Stimulated activated naive CD8-positive, alpha-beta T cell treated with anti-CD3 and anti-CD28 coated beads, Interleukin-15, amount 100 ng/mL, for 72 hours (primary cell): ENCODE measurements at places on chromosomes 13 and 19.

- DNase-seq = no peak
Measured at GRCh38 chr13:110698689-110699088, 7.2 kb downstream of the CARS2 start.

DNA sequence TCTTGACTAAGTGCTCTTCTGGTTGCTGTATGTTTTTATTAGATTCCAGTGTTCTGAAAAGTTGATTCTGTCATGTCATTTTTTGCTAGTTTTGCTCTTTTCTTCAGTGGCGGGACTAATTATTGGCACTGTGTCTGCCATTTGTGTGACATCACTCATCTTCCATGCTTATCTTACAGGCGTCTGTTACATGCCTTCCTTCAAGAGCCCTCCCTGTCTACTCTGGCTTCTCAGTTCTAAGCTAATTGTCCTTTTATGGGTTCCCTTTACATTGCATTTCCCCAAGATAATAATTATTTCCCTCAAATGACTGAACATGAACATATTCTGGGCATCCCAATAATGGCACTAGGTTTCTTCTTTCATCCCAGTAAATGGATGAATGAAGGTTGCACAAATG is 459.1 kb downstream of the DCT start:
- DNase-seq = no peak

- DNase-seq = no peak
Measured at GRCh38 chr13:73365252-73365651, 306.4 kb downstream of the KLF5 start.

DNA sequence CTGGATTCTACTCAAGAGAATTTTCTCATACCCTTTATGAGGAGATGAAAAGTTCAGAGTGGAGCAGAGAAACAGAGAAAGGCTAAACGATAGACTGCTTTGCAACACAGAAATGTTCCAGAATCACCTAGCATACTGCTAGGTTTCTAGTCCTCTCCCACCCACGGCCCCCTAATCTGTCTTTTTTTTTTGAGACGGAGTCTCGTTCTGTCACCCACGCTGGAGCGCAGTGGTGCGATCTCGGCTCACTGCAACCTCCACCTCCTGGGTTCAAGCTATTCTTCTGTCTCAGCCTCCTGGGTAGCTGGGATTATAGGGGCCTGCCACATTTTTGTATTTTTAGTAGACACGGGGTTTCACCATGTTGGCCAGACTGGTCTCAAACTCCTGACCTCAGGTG is 4.8 kb downstream of the SUGP2 start:
- no peak for DNase-seq

GRCh38 chr13:26025196-26025595 is 26.6 kb downstream of the SHISA2 start:
- no peak for DNase-seq

GRCh38 chr19:28426730-28427225 is 786.2 kb downstream of the UQCRFS1 start:
- no peak for DNase-seq

- DNase-seq = no peak
Measured at GRCh38 chr13:86383561-86383960, 584.3 kb upstream of the SLITRK6 start.

- no peak for DNase-seq
Measured at GRCh38 chr13:22012686-22013085, 341.8 kb downstream of the FGF9 start.

- no peak for DNase-seq
Measured at GRCh38 chr13:44260336-44260735, 113.3 kb upstream of the SERP2 start.

DNA sequence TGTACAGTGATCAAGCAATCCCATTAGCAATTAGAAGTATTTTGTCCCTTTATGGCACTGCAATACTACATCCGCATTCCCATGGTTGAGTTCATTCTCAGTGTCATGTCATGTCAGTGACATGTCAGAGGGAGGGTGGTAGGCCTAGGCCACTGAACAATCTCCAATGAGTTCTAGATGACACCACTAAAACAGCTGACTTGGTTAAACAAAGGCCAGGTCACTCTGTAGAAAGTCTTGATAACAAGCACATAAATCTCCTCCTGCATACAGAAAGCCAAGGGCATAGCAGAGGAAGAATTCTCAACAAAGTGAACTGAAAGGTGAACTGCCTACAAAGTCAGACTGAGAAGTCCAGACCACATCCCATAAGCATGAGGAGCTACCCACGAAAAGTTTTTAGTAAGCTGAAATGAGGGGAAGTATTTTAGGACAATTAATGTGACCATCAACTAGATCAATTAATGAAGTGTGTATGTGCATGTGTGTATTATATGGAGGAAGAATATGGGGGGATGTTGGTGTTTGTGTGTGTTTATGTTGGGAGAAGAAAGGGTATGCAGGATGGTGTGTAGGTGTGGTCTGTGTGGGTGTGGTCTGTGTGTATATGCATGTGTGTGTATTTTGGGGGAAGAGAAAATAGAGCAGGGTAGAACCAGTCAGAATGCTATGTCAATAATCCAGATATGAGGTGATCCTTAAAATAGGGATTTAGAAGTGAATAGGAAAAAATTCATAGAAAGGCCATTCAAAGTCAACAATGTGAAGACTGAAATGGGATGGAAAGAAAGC is 67.7 kb downstream of the TBC1D4 start:
- no peak for DNase-seq

DNA sequence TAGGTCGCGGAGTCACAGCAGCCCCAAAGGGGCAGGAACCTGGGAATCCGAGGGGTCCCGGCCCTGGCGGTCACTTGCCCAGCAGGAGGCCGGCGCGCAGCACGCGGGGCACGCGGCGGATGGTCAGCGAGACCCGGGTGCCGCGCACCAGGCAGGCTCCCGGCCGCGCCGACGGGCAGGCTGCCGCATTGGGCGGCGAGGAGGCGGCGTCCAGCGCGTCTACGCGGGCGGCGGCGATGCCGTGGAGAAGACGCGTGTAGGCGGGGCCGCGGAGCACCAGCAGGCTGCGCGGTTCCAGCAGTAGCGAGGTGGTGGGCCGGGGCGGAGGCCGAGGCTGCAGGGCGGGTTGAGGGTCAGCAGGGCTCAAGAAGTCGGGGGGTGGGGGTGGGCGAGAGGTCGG is 607 bp upstream of the SYNE4 start:
- peak; percentile 50 for DNase-seq

DNA sequence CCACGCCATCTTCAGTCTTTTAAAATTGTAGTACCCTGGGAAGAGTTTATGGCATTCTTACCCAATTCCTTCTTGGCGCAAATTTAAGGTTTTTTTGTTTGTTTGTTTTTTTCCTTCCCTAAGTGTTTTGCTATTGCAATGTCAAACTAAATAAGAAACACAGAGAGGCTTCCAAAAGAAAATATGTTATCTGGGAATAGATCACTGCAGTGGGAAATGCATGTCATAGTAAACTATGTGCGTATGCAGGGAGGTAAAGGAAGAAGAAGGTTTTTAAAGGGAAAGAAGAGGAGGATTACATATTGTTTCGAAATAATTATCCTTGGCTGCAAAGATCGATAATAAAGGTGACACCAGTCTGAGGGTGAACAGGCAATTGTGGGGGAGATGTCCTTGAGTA is 13.2 kb downstream of the CLEC11A start:
- DNase-seq = no peak

GRCh38 chr19:2577722-2578335 is 101.9 kb downstream of the GADD45B start:
- DNase-seq = no peak

GRCh38 chr19:57068311-57068710 is 51.5 kb upstream of the USP29 start:
- DNase-seq = no peak

GRCh38 chr19:58304255-58304654 is 922 bp upstream of the ERVK3-1 start:
- no peak for DNase-seq

GRCh38 chr13:101554420-101555125 is 102.1 kb downstream of the ITGBL1 start:
- no peak for DNase-seq

DNA sequence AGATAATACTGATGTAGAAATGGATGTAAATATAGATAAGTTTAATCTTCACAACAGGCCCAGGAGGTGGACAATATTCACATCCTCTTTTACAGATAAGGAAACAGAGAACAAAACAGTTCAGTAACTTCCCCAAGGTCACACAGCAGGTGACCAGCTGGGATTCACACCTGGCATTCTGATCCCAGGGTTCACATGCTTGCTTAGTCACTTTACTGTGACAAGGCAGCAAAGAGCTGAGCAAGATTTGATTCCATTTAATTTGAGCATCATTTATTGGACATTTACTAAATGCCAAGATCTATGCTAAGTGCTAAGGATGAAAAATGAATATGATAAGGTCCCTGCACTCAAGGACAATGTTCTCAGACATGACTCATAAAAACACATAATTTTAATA is 94.1 kb upstream of the STARD13 start:
- no peak for DNase-seq

DNA sequence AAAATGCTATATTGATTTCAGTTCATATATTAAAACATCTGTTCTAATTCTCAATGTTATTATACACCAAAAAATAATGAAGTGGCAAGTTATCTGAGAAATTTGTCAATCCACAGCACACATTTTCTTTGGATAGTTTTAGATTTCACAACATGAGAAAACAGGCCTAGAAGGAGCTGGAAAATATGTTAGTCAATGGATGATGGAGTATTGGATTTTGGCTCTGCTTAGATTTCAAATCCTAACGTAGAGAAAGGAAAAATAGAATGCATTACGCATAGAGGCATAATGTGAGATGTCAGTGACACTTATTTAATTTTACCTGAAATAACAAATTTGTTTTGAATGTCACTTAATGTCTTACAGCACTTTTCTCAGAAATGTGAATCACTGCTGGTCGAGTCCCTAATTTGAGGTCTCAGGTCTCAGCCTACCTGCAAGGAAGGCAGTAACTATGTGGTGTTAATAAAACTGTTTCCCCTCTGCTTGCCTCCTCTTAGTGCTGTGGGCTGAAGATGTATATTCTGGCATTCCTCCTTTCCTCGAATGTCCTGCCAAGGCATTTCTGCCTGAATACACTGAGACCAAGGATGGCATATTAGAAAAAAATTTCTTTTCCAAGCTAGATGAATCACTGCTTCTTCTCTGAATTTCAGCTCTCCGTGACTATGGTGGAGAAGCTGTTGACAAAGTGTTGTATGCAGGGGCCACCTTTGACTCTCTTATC is 232.4 kb downstream of the POSTN start:
- no peak for DNase-seq

GRCh38 chr13:70125693-70126092 is 17.4 kb upstream of the KLHL1 start:
- no peak for DNase-seq

GRCh38 chr13:30730526-30730925 is 4.8 kb upstream of the ALOX5AP start:
- DNase-seq = no peak

DNA sequence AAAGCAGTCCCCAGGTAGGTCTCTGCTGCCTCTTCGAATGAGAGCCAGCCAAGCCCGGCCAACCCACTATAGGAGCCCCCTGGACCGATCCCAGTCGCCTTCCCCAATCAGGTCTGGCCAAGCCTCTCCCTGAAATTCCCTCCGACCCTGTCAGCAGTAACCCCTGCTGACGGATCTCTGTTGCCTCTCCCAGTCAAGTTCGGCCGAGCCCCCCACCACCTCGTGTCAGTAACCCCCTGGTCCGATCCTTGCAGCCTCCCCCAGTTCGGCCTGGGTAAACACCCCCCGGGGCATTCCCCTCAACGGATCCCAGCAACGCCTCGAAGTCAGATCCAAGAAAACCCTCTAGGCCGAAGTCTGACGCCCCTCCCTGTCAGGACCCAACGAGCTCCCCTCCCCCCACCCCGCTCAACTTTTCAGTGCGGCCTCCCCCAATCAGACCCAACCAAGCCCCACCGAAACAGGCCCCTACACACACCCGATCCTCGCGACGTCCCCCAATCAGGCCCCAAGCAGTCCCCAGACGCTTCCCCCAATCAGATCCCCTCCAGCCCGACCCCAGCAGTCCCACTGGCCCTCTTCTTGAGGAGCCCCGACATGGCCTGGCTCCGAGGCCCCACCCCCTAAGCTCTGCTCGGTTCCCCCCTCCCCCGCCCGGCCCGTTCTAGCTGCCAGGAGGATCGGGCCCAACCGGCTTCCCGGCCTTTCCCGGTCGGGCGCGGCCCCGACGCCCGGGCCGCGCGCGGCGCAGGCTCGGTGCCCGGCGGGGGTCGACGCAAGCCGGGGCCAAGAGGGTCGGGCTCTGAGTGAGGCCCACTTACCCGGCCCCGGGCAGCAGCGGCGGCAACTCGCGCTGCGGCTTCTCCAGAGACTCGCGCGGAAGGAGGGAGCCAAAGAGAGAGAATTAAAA is 1.8 kb downstream of the TNPO2 start:
- peak; percentile 68 for DNase-seq
